ENCODE measurements at places on chromosomes 5 and 9.

DNA sequence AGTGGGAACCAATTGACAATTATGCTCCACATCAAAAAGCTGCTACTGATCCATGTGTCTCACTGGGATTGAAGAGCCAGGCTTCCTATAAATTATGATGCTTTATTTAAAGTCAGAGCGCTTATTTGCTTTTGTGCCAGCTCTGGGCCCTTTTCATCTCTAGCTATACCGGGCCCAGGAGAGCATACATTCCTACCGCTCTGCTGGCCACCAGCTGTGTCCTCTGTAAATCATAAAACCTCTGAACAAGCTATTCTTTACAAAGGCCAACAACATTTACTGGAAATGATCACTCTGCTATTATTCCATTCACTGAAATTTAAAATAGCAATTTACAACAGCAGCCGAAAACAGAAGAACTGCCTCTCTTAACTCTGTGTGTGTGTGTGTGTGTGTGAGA lies 86.6 kb downstream of the ZNF608 start:
- peak; percentile 93 for DNase-seq

DNA sequence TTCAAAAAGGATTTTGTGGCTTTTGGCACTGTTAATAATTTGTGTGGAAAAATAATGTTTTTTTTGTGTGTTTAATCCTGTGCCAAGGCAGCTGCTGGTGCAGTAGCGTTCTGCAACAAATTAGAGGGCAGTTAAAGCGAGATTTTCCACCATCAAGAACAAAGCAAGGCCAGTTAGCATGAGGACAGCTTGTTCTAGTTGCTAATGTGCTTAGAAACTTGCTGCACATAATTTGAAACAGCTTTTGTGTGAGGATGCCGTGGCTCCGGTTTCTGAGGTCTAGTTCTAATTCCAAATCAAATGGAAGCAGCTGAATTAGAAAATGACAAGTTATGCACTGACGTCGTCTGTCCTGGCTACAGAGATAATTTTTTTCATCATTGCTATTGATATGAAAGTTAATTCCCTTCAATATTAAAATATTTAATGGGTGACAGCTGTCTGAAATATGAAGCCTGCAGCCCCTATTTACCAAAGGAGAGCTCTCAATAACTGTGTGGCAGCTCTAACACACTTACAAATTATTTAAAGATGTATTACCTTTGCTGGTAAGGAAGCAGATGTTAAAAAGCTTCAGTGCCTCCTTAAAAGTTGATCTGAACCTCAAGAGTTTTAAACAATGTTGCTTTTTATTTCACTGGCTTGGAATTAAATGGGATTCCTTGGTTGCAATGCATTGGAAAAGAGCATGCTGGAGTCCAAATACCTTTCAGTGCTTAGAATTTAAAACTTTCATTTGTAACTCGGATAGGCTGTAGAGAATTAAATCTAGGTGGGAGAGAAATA lies 128.6 kb downstream of the SPATA31D1 start:
- DNase-seq = peak; percentile 54

GRCh38 chr5:21058289-21058688 lies 1070.3 kb upstream of the CDH18 start:
- DNase-seq = no peak

- no peak for DNase-seq
These were observed 35.1 kb upstream of the NTNG2 start for GRCh38 chr9:132126680-132127236.

DNA sequence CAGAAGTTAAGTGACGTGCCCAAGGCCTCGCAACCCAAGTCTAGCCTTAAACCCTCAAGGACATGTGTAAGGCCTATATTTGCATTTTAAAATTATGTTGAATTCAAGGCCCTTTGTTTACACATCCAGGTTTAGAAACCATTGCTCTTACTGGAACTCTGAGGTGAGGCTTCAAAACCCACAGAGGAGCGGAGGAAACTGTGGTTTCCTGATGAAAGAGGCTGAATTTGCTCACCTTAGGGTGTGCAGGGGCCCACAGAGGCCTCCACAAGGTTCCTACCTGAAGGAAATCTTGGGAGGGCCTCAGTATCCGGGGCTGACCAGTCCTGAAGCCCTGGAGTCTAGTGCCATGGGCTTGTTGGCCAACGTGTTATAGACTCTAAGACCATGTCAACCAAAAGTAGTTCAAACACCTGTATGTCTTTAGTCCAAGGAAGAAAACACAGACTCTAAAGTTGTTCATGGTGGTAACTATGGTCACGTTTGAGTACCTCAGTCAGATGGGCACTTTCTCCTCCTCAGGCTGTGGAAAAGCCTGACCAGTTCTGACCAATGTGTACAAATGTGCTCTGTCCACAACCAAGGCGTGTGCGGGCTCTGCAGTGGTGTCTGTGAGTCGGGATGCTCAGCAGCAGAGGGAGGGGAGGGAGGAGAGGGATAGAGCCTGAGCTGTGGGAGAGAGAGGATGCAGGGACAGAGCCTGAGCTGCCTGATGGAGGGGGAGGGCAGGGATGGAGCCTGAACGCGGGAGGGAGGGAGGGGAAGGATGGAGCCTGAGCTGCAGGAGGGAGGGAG lies 124.6 kb upstream of the ERCC6L2 start:
- DNase-seq = no peak

GRCh38 chr5:133497608-133498348 lies 114.6 kb downstream of the FSTL4 start:
- DNase-seq = no peak

DNA sequence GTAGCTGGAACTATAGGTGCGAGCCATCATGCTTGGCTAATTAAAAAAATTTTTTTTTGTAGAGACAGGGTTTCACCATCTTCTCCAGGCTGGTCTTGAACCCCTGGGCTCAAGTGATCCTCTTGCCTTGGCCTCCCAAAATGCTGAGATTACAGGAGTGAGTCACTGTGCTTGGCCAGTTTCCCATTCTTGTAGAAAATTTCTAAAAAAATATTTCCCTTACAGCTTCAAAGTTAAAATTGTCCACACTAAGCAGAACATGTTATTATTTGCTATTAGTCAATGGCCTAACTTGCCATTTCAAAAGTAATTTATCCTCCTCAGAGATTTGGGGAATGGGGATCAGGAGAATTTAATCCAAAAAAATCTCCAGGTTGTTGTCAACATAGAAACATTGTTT lies 40.1 kb downstream of the SLC38A9 start:
- DNase-seq = no peak

GRCh38 chr5:7394889-7395431 lies 978 bp upstream of the ADCY2 start:
- DNase-seq = no peak

DNA sequence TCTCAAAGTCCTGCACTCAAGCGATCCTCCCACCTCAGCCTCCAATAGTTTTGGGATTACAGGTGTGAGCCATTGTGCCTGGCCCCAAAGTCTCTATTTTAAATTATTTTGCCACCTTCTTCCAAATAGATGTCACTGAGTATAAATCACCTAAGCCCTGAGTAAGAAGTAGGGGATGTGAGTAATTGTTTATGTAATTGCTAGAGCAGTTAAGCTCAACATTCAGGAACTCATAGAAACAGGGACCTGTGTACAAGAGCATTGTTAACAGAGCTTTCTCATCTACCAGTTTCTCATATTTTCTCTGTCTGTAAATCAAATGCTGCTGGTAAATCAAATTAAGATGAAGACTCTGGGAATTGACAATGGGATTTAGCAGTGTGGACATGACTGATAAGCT lies 26.3 kb downstream of the CDK7 start:
- no peak for DNase-seq

DNA sequence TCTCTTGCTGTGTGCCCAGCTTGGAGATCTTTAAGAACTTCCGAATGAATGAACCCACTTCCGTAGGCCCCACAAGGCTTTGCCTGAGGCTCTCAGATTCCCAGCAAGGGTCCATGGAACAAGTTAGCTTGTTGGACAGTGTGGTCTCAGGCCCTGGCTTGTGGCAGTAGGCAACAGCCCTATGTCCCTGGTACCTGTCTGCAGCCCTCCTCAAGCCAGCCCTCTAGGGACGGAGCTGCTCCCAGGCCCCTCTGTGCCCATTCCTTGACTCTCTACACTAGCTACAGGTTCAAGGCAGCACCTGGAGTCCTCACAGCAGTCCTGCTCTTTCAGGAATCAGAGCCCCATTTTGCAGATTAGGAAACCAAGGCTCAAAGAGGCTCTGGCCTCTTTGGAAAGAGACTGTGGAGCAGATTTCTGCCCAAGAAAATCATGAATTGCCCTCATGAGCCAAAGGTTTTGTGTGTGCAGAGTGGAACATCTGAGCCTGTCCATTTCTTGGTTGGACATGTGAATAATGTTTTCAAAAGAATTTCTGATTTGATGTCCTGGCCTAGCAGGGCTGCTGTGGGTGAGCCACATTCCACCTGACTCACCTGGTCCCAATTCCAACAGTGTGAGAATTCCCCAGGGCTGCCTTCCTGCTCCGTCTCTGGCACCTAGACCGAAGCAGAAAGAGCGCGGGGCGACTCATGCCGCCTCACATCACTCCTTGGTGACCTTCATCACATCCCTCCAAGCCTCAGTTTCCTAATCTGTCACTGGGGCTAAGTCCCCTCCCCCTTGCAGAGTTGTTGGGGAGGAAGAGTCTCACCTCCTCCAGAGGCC lies 131.7 kb downstream of the BARX1 start:
- DNase-seq = no peak

GRCh38 chr9:87581513-87581912 lies 83.8 kb downstream of the DAPK1 start:
- no peak for DNase-seq

DNA sequence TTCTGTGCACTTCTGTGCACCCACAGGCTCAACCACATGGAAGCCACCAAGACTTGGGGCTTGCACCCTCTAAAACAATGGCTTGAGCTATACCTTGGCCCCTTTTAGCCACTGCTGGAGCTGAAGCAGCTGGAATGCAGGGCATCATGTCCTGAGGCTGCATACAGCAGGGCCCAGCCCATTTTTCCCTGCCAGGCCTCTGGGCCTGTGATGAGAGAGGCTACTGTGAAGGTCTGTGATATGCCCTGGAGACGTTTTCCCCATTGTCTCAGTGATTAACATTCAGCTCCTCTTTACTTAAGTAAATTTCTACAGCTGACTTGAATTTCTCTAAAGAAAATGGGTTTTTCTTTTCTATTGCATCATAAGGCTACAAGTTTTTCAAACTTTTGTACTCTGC lies 134.0 kb upstream of the EGFLAM start:
- no peak for DNase-seq

- DNase-seq = no peak
These were observed 116.2 kb downstream of the WNK2 start for GRCh38 chr9:93300175-93300572.

Data from NCI-H69 (cell line).